ENCODE measurements at places on chromosomes 5 and 9.

- DNase-seq, result no peak
These were observed 90.0 kb upstream of the NIPBL start for GRCh38 chr5:36786448-36787012.

- DNase-seq, result peak; percentile 69
These were observed 53.7 kb downstream of the G3BP1 start for GRCh38 chr5:151825445-151825844.

DNA sequence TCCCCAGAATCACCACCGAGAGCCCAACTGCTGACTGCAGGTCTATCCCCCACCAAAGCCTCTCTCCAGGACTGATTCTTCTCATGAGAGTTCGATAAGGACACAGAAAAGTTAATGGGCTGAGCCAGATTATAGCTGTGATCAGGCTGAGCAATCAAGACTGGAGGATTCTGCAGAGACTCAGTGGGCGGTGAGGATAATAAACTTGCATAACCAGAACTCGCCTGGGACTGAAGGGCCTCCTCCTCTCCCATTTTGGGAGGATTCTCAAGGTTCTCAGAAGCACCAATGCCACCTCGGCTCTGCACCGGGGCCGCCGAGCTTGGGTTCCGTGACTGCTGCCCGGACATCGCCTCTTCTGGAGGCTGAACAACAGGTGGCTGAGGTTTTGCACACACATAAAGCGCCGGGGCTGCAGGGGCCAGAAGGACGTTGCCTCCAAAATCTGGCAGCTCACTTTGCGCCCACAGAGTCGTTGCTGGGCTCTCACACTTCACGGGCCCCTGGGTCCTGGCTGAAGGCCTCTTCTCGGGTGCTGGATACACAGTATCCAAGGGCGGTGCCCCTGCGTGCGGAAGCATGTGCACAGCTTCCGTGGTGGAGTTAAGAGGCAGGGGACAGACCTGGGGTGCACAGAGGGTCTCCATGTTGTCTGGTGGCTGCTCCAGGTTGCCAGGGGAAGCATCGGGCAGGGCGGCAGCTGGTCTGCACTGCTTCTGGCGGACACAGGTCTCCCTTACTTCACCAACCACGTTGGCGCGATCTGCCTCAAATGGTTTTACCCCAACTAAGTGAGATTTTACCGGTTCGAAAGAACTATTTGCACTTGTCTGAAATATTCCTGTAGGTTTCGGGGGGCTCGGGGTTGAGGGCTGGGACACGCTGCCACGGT lies 7.6 kb downstream of the SEC16A start:
- DNase-seq, result no peak

GRCh38 chr9:31325778-31326177 lies 1058.7 kb upstream of the ACO1 start:
- DNase-seq, result no peak

GRCh38 chr5:76927961-76928360 lies 24.9 kb upstream of the CRHBP start:
- DNase-seq, result no peak

- DNase-seq, result no peak
These were observed 10.0 kb downstream of the TLE4 start for GRCh38 chr9:79581794-79582193.

DNA sequence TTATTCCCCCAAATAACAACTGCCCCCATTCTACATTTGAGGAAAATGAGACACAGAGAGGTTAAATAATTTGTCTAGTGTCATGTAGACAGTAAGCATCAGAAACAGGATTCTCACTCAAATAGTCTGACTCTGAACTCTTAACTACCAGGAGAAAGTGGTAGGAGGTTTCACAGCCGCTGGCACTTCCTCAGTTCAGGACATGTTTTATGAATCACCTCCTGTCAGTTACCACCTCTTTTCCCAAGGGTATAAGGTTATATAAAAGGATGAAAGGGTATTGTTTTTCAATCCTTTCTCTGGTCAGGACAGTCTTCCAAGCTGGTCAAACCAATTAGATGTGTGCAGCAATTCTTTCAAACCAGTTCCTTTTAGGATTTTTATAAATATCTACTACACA lies 52.1 kb downstream of the TSSK1B start:
- no peak for DNase-seq

DNA sequence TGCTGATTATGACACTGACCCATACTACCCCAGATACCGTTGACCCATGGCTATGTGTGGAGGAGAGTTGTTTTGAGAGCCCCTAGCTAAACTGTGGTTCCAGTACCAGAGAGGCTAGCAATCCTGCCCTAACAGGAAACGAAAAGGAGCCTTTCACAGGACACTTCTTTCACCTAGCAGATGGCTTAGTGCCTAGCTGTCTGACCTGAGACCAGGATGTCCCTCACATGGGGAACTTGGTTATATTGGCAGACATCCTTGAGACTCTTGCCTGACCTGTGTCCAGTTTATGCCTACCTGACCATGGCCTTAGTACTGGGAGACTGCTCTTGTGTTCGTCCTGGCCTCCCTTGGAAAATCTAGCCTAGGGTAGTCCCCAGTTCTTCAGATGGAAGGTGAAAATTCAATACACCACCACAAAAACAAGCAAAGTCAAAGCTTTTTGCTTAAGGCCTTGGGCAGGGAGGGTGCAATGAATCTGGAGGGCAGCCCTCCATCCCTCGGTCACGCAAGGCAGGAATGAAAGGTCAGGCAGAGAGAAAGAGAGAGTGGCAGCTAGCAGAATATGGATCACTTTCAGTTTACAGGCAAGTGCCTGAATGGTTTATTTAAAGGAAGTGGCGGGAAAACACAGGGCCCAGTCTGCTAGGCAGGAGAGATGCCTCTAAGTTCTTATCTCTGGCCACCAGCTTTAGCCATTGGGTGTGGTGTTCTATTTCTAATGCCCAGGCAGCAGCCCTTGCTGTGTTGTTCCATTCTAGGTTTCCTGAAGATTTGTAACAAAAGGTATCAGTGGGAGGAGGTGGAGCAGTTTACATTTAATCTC lies 16.4 kb upstream of the ZNF474 start:
- no peak for DNase-seq

DNA sequence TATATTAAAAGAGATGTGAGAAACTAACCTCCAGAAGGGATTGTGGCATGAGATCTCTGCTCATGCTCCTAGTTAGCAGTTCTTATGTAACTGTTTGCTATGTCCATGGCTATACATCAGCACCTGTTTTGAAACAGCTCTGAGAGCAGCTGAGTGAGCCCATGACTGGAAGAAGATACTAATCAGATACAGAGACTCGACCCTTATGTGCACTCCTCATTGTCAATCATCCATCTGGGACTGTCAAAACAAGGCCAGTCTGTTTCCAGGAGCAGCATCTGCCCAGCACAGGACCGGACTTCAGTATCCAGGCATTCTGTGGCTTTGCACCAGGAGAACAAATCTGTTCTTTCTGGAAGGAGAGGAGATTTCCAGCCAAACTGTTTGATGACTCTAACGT lies 77.7 kb downstream of the EFNA5 start:
- DNase-seq, result no peak

DNA sequence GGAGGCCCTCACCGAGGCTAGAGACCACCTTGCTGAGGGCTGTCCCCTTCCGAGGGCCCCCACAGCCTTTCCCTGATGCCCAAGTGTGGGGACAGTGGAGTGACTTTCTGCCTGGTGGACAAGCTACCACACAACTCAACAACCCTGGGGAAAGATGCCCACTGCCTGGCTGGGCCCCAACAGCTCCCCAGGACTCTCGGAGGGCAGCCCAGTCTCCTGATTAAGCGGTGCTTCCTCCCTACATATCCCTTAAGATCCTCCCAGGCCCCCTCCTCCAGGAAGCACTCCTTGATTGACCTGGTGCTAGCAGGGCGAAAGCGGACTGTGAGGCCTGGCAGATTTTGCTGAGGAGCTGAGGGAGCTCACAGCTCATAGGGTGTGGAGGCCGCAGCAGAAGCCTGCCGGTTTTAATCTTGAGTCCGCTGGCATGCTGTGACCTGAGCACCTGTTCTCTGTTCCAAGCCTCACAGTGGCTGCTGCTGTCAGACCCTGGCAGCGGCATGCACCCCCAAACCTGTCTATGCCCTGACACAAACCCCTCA lies 2.2 kb downstream of the NSMF start:
- DNase-seq, result no peak

DNA sequence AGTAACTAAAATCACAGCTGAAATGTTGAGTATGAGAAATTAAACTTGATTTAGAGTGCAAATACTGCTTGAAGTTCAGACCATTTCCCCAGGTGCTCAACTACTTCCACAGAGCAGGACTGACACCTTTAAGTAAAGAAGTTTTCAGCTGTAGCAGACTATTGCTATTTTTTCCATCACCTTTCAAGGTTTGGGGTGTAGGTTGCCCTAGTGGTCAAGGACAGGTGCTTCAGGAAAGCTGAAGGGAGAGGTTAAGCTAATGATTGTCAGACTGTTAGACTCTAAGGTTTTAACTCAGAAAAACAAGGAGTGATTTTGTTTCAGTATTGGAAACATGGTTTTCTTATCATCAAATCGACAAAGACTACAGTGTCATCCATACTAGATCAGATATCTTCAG lies 162.1 kb downstream of the CCDC192 start:
- DNase-seq, result no peak

GRCh38 chr5:1001406-1002270 lies 7.0 kb upstream of the NKD2 start:
- peak; percentile 5 for DNase-seq

DNA sequence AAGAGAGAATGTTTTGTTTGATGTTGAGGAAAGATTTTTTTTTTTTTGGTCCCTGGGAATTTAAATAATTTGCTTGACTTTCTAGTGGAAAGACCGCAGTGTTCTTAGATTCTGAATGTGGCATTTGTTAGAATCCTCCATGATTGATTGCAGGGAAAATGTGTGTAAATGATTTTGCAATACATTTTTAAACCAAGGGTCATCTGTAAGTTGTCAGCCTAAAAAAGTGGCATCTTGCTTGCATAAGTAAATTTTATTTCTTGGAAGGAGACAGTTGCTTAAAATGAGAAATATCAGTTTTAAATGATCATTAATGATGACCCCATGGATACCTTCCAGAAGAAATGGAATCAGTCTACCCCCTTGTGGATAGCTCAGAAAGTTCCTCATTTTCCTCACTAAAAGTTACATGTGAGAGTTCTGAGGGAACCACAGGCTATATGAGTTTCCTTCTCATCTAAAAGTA lies 105.1 kb upstream of the SLC25A48 start:
- DNase-seq, result no peak

DNA sequence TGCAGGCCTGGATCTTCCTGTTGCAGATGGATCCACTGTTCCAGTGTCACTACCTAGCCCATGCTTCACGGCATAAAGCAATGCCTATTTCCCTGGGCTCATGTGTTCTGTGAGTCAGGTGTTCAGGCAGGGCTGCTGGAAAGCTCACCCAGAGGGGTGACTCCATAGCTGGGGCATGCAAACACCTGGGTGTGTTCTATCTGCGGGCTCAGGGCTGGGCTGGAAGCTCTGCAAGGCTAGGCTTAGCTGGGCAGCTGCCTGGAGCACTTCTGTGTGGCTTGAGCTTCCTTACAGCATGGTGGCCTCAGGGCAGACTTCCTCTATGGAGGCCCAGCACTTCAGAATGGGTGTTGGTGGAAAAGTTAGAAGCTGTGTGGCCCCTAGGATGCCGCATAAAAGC lies 139.9 kb downstream of the GADD45G start:
- DNase-seq, result no peak

GRCh38 chr5:125037530-125037929 lies 291.1 kb upstream of the ZNF608 start:
- no peak for DNase-seq

- DNase-seq, result no peak
These were observed 325.6 kb downstream of the PRELID2 start for GRCh38 chr5:145509336-145510136.

GRCh38 chr5:179131321-179131835 lies 71.2 kb downstream of the ZNF354C start:
- DNase-seq, result no peak

DNA sequence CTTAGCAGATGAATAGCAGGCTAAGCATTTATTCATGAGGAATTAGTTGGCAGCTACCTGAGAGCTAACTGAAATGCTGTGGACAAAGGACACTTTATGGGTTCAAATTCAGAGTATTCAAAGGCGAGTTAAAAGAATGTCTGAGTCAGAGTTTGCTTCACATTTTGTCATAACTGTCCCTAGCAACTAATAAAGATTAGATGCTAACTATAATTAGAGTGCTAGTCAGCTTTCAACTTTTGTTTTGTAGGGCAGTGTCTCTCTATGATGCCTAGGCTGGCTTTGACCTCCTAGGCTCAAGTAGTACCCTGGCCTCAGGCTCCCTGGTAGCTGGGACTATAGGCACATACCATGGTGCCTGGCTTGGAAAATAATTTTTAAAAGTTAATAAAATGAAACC lies 4.6 kb downstream of the SMC5 start:
- DNase-seq, result no peak

- DNase-seq, result no peak
These were observed 1638.5 kb upstream of the C9orf72 start for GRCh38 chr9:29211580-29212396.

GRCh38 chr5:14600846-14601245 lies 19.3 kb downstream of the OTULINL start:
- no peak for DNase-seq

DNA sequence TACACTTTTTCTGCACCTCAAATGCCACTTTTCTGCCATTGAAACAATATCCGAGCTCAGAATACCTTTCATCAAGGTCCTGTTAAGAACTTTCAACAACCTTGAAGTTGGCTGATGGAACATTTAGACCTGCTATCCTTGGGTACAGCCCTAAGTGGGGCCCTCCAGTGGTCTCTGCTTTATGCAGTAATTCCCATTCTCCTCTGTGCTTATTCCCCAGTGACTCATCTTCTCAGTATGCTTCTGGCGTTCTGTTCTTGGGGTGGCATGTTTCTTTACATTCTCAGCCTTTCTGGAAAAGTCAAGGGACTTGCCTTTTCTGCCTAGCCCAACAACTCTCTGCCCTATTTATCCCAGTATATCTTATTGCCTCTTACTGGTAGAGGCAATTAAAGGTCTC lies 7.1 kb downstream of the ANP32B start:
- no peak for DNase-seq

DNA sequence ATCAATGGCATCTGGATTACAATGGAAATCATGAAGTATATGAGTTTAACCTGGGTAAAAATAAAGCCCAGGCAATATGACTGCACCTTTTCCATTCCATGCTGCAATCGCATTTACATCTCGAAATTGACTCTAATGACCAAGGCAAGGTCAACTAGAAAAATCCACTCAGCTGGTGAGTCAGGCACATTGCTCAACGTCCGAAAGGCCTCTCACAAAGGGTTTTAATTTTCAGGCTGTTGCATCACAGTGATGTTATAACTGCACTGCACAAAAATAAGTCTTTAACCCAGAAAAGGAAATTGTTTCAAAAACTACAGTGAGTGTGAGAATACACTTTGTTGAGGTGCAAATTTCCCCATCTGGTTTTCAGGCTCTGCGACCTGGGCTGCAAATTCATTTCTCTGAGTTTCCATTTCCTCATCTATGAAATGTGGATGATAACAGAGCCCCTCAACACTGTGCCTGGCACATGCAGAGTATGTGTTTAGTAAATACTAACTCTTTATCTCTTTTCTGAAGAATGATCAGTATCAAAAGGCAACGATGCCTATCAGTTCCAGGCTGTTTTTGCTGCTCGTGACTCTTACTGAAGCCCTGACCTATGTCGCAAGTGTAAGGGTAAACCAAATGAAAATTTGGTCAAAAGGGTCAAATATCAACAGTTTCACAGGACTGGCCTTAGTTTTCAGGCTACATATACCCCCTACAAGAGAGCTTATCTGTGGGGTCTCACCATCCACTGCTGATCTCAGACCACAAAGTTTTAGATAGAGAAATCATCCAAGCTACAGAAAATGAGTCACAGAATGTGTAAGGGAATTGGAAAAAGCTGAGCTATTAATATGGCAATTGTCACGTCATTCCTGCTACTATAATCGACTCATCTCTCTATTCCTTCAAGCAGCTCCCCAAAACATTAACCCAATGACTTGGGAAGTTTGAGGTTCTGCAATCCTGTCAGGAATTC lies 4.1 kb downstream of the NFIL3 start:
- peak; percentile 88 for DNase-seq

- no peak for DNase-seq
These were observed 48.1 kb downstream of the TEK start for GRCh38 chr9:27157097-27157496.
